Dorsolateral prefrontal cortex (tissue), 122 donors: ENCODE measurements at places on chromosomes 1 and 21. TPM values are rescaled to one million over a fixed set of nuclear protein-coding genes. Genes with fewer than 3 reads are reported as not detected.

DNA sequence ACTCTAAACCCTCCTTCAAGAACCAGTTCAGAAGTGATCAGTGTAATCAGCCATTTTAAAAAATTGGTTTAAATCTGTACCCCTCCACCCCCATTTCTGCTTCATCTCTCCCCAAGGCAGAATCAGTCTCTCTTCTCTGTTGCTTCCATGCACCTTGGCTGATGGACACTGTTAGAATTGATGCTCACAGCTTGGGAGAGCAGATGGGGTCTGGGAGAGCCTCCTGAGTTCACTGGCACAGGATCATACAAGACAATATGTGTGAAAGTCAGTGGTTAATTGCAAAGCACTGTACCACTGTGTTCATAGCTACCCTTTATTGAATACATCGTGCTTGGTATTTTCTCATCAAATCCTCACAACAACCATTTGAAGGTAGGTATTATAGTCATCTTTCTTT, 140.9 kb downstream of the ROR1 start:
- DNase-seq, result no peak

- DNase-seq, result no peak
Measured at GRCh38 chr1:19798486-19799229, 1.1 kb downstream of the TMCO4 start.

PLA2G2C gene
- 0.46 TPM for total RNA-seq

LYPLAL1 gene
- total RNA-seq, result 48.5 TPM

DNA sequence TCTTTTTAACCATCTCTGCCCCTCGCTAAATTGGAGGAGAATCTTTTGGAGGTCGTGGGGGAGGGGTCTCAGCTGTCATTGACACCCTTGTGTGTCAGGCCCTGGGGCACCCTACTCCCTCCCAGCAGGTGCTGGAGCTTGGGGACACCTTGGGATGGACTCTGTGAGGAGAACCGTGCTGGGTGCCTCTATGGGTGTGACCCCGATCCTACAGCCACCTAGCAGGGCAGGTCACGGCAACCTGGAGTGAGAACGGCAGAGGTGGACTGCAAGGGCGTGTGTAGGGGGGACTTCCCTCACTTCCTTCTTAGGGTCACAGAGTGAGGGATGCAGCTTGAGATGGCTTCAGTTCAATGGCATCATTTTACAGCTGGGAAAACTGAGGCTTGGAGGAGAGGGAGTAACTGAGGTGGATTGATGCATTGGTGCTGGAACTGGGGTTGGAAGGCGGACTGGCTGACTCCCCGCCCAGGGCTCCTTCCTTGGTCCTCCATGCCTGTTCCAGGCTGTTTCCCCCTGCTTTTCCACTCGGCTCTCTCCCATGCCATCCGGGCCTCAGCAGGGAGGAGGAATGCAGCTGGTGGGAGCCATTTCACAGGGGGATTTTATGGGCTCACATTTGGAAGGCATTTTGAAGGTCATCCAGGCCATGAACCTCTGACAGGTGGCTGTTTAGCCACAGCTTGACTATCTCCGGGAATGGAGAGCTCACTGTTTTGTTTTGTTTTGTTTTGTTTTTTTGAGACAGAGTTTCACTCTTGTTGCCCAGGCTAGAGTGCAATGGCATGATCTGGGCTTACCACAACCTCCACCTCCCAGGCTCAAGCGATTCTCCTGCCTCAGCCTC, 18.8 kb upstream of the ARHGEF10L start:
- DNase-seq, result no peak

GRCh38 chr1:237817277-237817676, 73.4 kb downstream of the ZP4 start:
- no peak for DNase-seq

DNA sequence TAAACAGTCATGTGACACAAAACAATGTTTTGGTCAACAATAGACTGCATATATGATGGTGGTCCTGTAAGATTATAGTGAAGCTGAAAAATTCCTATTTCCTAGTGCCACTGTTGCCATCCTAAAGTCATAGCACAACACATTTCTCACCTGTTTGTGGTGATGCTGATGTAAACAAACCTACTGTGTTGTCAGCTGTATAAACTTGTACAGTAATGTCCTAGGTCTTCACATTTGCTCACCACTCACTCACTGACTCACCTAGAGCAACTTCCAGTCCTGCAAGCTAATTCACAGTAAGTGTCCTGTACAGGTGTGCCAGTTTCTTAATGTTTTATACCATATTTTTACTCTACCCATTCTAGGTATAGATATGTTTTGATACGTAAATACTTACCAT, 326.1 kb upstream of the USP24 start:
- no peak for DNase-seq

- DNase-seq, result no peak
Measured at GRCh38 chr21:34020005-34020847, 53.2 kb upstream of the MRPS6 start.

DNA sequence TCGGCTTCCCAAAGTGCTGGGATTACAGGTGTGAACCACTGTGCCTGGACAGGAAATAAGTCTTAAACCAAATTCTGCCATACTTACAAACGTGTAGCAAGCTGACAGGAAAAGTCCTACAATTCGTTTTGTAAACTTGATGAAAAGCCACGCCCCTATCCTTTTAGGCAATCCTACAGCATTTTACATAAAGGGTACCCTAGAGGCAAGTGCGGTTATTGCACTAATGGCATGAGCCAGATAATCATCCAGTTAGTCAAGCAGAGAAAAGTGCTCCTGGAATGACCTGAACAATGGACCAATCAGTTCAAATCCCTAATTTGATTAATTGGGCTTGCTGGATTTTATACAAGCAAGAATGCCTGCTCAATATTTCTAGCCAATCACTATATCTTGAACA, 338.2 kb downstream of the KIF26B start:
- no peak for DNase-seq

DNA sequence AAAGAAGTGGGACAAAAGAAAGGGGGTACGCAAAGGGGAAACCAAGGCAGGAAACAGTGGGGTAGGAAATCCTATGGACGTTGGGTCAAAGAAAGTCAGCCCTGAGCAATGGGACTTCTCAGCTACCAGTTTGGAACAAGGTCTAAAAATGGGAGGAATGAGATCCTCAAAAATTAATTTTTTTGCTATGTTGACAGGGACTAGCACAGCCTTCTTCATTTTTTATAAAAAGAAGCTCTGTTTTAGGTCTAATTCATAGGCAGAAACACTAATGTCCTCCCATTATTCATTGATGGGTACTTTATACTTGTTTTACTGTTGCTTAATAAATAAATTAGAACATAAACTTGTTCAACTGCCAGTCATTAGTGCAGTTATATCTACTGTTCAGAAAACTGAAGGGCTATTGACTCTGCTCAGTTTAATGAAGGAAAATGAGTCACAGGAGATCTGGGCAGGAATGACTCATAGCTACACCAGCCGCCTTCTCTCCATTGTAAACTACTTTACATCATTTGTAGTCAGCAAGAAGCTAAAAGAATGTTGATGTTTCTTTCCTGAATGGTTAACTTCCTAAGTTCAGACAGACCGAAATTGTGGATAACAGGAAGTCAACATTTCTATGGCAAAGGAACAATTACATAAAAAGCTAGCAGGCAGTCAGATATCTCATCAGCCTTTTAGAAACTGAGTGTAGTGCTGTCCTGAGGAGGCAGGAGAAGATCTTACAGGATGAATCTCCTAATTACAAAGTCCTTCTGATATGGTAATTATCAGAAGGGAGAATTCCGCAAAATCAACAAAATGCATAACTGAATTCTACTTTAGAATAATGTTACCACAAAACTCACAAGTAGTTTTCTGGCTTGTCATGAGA, 356.4 kb upstream of the PKN2 start:
- no peak for DNase-seq

DNA sequence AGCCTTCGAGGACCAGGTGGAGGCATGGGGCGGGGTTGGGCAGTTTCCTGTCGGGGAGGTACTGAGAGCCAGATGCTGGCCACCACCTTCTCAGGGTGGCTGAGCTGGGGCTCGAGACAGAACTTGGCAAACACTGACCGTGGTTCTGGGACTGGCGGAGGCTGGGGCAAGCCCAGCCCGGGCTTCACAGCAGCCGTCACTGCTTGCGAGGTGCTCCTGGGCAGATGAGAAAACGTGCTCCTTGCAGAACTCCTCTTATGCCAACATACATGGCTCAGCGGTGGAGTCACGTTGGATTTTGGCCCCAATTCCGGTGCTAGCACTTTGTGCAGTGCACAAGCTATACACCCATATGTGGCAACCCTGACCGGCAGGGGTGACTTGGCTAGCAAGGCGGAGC, 69.2 kb downstream of the RUNX3 start:
- no peak for DNase-seq

DNA sequence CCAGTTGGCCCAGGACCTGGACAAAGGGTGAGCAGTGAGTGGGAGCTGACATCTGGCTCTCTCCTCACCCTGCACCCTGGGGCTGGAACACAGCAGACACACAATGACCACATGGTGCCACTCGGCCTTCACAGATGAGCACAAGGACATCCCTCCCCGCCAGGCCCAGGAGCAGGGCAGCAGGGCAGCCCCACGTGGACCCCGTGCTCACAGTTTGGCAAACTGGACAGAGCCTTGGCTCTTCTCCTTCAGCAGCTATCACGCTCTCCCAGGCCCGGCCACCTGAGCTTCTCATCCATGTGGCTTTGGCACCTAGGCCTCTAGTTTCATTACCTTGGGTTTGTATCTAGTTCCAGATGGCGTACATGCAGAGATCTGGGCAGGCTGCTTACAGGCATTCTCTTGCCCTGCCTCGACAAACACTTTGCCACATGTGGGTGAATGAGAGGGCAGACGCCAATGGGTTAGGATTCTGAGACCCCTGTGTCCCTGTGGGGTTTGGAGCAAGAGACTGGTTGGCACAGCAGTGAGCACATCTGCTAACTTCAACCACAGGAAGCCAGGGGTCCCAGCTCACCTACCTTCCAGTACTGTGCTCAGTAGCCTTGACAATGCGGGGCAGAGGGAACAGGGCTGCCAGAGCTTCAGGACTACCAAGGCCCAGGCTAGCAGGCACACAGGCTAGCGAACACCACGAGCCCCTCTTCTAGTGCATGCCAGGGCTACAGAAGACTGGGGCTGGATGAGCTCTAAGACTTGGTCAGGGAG, 3.4 kb upstream of the PTPRF start:
- DNase-seq, result peak; percentile 37

DNA sequence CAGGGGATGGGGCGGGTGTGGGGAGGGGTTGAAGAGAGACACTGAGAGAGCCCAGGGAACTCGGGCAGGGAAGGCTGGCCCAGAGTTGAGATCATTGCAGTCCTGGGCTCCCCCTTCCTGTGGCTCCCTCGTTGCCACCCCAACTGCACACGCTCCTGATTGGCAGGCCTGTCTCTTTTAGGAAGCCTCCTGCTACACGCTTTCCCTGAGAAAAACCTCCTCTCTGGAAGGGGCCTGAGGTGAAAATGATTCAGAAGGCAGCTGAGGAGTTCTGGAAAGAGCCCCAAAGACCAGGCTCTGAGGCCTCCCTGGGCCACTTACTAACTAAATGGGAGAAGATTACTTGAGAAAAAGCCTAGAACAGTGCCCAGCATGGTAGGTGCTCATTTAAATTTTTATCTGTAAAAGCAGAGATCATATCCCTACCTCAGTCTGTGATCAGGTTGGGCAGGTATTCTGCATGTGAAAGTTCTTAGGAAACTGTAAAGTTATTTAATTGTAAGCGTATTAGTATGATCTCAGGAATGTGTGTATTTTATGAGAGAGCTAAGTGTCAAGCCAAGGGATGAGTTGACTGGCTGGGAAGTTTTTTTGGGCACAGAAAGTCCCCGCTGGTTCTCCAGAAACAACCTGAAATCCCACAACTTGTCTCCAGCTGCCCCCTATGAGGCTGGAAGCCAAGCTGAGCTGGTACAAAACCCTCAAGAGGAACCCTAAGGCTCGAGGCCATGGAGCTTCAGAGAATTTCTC, 65.2 kb upstream of the EPS8L3 start:
- no peak for DNase-seq

HIVEP3 gene
- total RNA-seq, result 27.8 TPM

GRCh38 chr21:40395732-40396131, 451.2 kb downstream of the DSCAM start:
- DNase-seq, result no peak

- no peak for DNase-seq
Measured at GRCh38 chr1:44526295-44527073, 121.4 kb downstream of the RNF220 start.

DNA sequence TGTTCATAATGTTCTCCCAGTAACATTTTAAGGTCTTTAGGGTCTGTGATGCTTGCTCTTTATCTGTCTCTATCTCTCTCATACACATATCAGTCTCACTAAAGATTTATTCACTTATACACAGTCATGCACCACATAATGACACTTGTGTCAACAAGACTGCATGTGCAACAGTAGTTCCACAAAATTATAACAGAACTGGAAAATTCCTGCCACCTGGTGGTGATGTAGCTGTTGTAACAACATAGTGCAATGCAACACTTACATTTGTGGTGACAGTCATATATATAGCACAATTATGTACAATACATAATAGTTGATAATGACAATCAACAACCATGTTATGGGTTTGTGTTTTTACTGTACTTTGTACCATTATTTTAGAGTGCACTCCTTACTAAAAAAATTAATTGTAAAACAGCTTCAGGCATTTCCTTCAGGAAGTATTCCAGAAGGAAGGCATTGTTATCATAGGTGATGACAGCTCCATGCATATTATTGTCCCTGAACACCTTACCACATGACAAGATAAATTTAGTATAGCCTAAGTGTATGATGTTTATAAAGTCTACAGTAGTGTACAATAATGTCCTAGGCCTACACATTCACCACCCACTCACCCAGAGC, 8.1 kb downstream of the TDRD5 start:
- no peak for DNase-seq

- no peak for DNase-seq
Measured at GRCh38 chr1:215321802-215322201, 239.3 kb downstream of the KCNK2 start.

SOD1 gene
- total RNA-seq, result 491 TPM

SEMA6C gene
- 26.6 TPM for total RNA-seq

VANGL2 gene
- total RNA-seq, result 7.2 TPM

- DNase-seq, result peak; percentile 89
Measured at GRCh38 chr1:161198897-161199431, at the start of gene ADAMTS4. Gene ADAMTS4 (minus strand): TSS chr1:161199054. CDS start chr1:161198627, 427 bp downstream.

PRR9 gene
- total RNA-seq, result not detected

TDRKH gene
- 30.4 TPM for total RNA-seq

GRCh38 chr1:221429264-221429663, 312.6 kb downstream of the DUSP10 start:
- DNase-seq, result no peak

DEPDC1 gene
- total RNA-seq, result 0.32 TPM

- DNase-seq, result no peak
Measured at GRCh38 chr1:83554174-83554573, 444.8 kb downstream of the TTLL7 start.

DNA sequence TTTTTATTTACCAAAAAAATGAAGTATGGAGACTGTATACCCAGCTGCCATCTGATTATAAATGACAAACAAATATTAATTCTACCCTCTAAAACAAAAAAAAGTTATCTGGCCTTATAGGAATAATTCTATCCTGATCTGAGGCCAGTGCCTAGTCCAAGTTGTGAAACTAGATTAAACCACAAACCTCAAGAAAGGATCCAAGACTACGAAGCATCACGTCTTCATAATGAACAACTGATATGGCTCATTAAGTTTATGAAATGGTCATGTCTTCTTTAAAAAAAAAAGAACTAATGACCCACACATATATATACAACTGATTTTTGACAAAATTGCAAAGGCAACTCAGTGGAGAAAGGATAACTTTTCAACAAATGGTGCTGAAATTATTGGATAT, 32.4 kb upstream of the CTTNBP2NL start:
- no peak for DNase-seq

GRCh38 chr1:184456189-184456588, 69.4 kb downstream of the C1orf21 start:
- no peak for DNase-seq

NCF2 gene
- total RNA-seq, result 2.4 TPM

OR2T29 gene
- total RNA-seq, result 0.84 TPM

- no peak for DNase-seq
Measured at GRCh38 chr1:158931055-158931737, at the start of gene PYHIN1. Gene PYHIN1 (plus strand): TSS chr1:158931552. CDS start chr1:158936911, 5,359 bp downstream.

CFAP74 gene
- 11.6 TPM for total RNA-seq
